ENCODE measurements at places on chromosomes 7 and 10.
A peak's percentile ranks its signal among the peaks of the same experiment; 100 is the strongest.

GRCh38 chr7:137954614-137955013 lies 47.3 kb downstream of the CREB3L2 start:
- DNase-seq: no peak

DNA sequence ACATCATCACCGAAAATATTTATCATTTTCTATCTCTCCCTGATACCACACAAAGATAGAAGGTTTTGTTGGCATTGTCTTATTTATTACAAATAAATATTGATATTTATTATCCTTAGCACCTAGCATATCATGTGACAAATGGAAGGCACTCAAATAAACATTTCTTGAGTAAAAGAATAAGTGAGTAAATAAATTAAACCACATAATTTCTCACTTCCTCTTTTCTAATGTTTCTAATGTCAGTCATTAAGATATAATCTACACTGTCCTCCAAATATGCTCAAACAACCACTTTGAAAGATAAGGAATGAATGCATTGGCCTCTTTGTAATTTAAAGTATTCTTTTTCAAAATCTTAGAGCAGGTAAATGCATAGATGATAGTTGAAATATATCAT lies 1027.8 kb upstream of the LRRTM3 start:
- DNase-seq: no peak

DNA sequence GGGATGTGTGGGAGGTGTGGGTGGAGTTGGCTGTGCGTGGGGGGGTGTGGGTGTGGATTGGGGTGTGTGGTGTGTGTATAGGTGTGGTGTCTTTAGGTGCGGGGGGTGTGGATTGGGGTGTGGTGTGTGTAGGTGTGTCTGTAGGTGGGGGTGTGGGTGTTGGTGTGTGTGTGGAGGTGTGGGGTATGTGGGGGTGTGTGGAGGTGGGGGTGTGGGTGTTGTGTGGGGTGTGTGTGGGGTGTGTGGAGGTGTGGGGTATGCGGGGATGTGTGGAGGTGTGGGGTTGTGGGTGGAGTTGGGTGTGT lies 33.9 kb downstream of the SPDYE17 start:
- no peak for DNase-seq

DNA sequence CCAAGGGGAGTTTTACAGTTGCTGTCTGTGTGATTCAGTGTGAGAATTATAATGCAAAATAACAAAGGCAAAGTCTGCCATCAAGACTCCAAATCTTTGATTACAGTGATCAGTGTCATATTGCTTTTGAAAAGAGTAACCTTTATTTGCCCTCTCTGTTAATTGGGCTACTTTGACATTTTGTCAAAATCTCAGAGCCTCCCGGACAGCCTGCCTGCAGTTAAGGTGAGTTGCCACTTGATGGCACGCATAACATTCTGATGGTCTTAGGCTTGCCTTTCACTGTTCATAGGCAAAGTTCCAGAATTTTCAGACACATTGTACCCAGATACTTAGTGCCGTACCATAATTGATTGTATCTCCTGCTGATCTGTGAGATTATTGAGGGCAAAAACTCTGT lies 253.5 kb downstream of the ABCA13 start:
- DNase-seq: no peak

GRCh38 chr10:127999297-128000129 lies 92.6 kb downstream of the PTPRE start:
- no peak for DNase-seq

- no peak for DNase-seq
Observed at GRCh38 chr10:75959912-75960311, 528.5 kb downstream of the LRMDA start.

DNA sequence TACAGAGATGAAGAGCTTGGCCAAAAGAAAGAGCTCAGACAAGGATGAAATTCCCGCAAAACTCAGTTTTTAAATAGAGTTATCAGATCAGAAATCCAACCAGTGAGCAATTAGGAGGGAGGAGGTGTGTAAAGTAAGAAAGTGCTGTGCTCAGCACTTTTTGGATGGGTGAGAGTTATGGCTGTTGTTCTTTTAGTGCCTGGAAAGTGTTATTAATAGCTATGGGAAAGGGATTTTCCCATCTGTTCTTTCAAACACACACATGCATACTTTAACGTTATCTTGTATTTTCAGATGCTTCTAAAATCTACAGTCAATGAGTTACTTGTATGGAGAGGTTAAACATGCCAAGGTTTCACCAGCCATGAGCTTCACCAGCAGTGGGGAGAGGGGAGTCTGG lies 107.3 kb upstream of the TMEM72 start:
- no peak for DNase-seq

- no peak for DNase-seq
Observed at GRCh38 chr10:21060626-21061025, 163.5 kb upstream of the NEBL start.

DNA sequence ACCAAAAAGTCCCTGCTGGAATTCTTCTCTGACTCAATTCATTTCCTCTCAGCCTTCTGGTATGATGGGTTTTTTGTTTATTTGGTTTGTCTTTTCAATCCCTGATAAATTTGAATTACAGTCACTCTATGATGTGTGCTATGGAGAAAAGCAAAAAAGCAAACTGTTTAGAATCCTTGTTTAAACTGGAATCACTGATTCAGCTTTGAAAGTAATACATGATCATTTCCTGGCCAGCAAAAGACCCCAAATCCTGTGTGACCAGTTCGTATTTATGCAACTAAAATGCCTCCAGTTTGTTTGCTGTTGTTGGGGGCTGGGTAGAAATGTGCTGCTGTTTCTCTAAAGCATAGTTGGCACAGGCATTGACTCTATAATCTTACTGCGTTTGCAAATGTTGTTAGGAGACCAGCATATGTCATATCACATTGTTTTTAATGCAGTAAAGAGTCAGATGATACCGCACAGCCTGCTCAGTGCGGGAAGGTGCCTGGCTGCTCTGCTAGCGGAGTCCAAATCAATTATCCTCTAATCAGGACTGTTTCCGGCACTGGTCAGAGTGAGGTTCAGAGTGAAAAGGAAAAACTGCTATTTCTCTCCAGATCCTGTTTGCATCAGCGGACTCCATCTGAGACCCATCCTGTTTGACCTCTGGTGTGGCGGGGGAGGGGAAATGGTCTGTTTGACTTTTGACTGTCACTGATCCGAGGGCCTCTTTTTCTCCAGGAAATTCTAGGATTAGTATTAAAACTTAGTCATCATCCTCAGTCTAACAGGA lies 40.6 kb upstream of the ADD3 start:
- DNase-seq: peak; percentile 44

GRCh38 chr7:29063872-29064271 lies 82.5 kb downstream of the CPVL start:
- no peak for DNase-seq

DNA sequence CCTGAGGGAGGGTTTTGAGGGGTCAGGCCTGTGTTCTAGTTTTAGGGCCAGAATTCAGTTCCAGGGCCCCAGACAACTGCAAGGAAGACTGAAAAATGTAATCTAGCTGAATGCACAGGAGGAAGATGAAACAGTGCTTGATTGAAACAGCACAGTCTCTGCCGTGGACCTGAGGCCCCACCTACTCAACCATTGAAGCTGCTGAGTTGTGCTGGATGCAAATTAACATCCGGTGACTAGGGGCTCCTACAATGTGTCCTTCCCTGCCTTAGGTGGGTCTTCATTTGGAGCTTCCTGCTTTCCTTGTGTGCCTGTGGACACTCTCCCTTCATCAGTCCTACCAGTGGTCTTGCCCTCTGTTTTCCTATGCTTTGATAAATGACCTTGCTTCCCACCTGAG lies 5.7 kb downstream of the GLRX3 start:
- DNase-seq: no peak

- DNase-seq: no peak
Observed at GRCh38 chr7:36971515-36972139, 247.3 kb upstream of the AOAH start.

DNA sequence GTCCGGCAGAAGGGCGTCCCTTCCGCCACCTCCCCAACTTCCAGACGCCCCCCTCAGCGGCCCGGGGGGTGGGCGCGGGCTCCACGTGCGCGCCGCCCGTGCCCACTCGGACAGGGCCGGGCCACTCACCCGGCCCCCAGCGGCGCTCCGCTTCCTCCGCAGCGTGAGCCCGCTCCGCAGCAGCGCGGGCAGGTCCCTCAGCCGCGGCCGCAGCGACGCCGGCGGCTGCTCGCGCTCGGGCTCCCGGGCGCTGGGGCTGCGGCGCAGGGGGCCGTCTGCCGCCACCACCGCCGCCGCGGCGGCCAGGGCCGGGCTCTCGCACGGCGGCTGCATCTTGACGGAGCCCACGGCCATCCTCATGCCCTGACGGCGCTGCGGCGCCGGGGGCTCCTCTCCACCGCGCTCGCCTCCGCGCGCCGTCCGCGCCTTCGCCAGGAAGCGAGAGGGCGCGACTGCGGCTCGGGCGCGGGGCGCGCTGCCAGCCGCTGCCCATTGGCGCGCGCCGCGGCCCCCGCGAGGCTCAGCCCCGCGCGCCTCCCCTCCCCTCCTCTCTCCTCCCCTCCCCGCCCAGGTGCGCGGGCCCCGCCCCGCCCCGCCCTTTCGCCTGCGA lies at the start of gene RAPGEF5:
RAPGEF5 (minus strand) TSS at position 454 of the 610 bp plus-strand sequence; CDS start at position 360, 94 bp downstream.
- no peak for DNase-seq

DNA sequence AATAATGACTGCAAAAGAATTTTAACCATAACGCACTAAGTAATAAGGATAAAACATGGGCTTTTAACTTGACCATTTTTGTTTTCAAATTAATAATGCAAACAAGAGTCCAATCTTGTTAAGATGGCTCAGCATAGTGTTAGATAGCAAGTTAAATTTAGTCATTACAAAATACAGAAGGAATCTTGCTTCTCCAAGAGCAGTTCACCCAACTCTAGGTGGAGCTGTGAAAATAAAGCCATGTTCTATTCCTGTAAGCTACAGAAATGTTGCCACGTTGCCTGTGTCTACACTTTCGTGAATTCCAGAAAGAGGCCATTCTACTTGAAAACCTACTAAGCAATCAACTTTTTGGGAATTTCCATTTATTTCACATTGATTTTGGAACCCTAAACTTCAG lies 191.9 kb downstream of the SFMBT2 start:
- DNase-seq: no peak

DNA sequence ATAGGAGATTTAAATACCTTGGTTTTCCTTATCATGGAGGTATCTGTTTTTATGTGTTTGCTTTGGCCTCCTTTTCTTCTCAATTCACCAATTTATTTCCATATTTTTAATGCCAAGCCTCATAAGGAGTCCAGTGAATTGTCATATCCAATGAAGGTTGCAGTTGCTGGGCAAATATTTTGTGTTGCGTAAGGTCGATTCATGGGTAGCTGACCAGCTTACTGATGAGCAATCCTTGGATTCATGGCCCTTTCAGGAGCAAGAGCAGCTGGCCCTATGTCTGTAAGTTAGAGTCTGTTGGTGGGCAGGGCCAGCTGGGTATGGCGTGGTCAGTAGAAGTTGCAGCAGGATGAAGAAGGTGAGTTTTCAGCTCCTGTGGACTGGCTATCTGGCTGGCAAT lies 182.9 kb downstream of the PFKFB3 start:
- DNase-seq: peak; percentile 57

DNA sequence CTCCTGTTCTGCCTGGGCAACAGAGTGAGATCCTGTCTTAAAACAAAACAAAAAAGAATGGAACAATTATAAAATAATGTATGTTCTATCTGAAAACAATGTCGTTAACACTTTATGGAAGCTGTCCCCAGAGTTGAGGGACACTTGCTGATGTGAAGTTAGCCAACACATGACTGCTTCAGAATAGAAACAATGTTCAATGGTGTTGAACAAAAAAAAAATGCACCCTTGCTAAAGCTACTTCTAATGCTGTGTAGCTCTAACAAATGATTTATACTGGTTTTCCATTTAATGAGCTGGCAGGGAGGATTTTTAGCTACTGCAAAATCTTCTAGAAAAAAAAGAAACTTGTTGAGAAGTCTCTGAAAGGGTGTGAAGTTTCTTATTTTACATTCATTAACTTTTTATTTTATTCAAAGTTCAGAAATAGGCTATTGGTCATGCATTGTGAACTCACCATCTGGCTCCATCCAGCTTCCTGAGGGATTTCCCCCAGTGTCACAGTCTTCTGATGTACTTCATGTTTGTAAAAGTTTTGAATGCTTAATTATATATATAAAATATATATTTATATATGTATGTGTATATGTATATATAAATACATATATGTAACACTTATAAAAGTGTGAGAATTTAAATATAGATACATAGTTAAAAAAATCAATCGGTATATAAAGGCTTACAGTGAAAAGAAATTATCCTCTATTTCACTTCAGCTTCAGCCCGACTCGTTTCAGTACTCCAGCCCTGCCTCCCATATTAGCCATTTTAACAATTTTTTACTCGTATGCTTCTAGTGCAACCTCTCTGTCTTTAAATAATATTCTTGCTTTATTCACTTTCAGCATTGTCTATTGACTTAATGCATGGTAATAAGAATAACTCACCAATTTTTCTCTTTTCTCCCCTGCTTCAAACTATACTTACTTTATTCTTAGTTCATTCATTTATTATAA lies 35.0 kb downstream of the HDAC9 start:
- no peak for DNase-seq

- no peak for DNase-seq
Observed at GRCh38 chr10:124386186-124387077, 32.3 kb downstream of the OAT start.
